ENCODE measurements at places on chromosomes 16 and 17.

- no peak for DNase-seq
Measured at GRCh38 chr17:66290101-66290722, 12.2 kb upstream of the PRKCA start.

- DNase-seq, result no peak
Measured at GRCh38 chr17:47687748-47688147, 6.2 kb upstream of the TBKBP1 start.

- no peak for DNase-seq
Measured at GRCh38 chr16:11506741-11507305, 79.9 kb downstream of the LITAF start.

DNA sequence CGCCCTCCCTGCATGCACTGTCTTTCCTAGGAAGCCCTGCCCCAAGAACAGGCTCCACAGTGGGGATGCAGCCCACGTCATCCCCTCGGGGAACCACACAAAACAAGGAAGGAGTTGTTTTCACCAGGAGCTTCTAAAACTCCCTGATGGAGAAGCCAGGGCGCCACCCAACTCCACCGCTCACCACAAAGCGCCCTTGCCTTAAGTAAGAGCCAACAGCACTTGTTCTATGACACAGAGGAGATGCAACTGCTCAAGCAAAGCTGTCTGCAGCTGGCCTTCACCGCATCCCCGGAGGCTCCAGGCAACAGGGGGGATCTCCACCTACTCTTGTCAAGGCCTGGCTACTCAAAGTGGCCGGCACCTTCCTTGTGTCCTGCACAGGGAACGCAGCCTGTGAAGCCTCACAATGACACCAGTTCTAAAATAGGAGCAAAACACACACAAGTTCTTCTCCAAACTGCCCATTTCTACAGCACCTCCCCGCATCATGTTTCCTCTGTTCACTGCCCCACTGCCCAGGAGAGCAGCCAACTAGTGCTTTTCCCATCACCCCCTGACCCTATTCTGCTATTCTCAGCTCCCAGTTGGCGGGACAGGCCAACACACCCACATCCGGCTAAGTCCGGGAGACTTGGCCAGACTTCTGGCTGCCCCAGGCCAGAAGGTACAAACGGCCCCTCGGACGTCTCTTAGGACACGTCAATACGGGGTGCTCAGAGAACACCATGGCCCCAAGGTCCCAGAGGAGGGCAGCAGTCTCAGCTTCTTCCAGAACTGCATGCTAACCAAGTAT lies 24.2 kb downstream of the MPG start:
- peak; percentile 83 for DNase-seq

- peak; percentile 15 for DNase-seq
Measured at GRCh38 chr17:72466606-72467005, 345.8 kb downstream of the SOX9 start.

GRCh38 chr17:57670769-57671569 lies 74.1 kb downstream of the CCDC182 start:
- DNase-seq, result peak; percentile 31

DNA sequence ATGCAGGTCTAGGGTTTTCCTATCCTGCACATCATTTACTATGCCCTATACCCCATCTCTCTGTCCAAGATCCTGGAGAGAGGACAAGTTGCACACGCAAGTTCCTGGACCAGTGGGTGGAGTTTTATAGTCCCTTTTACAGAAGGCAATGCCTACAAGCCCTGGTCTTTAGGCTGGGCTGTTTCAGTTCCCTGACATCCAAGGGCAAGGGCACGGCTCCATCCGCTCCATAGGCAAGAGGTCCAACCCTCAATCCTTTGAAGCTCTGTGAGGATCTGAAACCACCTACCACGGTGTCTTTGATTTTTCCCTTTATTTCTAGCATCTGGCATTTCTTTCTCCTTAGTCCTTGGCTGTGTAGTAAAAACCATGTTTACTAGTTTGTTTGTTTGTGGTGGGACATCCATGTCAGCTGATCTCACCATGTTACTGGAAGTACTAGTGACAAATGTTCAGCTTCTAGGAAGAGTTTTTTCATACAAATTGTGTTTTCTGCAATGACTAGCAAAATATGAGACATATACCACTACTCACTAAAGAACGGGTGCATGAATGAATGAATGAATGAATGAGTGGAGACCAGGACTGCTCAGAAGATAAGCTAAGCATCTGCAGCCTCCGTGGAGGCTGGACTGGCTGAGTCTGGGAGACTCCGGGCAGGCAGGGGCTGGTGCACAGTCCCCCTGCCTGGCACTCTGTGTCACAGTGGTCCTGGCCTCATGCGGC lies 359.4 kb downstream of the SLC39A11 start:
- no peak for DNase-seq

GRCh38 chr17:9702914-9703780 lies 57.8 kb downstream of the USP43 start:
- no peak for DNase-seq

DNA sequence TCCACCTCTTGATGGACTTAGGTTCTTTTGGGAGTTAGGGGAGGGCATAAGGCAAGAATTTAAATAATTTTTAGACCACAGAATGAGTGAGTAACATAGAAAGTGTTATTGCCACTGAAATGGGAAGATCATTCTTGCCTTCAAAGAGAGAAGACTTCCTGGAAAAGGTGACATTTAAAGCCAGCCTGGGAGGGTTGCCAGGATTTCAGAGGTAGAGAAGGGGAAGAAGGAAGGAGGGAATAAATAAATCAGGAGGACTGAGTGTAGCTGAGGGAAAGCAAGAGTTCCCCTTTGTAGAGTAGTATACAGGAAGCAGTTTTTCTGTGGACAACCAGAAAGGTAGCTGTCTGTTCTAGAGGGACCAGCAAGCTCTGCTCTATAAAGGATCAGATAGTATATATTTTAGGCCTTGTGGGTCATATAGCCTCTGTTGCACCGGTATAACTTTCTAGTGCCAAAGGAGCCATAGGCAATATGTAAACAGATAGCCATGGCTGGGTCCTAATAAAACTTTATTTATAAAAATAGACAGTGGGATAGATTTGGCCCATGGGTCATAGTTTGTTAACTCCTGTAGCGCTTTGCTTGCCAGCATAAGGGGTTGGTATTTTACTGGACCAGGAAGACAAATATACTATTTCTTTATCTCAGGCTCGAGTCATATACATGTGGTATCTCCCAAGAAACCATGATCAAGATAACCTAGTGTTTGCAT lies 147.2 kb upstream of the CACNG5 start:
- DNase-seq, result no peak

GRCh38 chr16:66858740-66859396 lies 14.7 kb downstream of the CA7 start:
- DNase-seq, result no peak

- no peak for DNase-seq
Measured at GRCh38 chr17:62219221-62219899, 154.3 kb upstream of the MED13 start.

GRCh38 chr16:58586340-58587030 lies 43.1 kb downstream of the CNOT1 start:
- DNase-seq, result no peak

GRCh38 chr16:53743149-53743566 lies 39.2 kb downstream of the FTO start:
- no peak for DNase-seq

DNA sequence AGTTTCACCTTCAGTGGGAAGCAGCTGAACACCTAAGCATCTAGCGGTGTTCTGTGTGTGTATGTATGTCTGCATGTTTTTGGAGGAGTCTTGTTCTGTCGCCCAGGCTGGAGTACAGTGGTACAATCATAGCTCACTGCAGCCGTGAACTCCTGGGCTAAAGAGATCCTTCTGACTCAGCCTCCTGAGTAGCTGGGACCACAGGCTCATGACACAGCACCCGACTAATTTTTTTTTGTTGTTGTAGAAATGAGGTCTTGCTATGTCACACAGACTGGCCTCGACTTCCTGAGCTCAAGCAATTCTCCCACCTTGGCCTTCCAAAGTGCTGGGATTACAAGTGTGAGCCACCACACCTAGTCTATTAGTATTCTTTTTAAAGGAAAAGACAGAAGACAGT lies 30.2 kb upstream of the FAAP100 start:
- DNase-seq, result no peak

- no peak for DNase-seq
Measured at GRCh38 chr16:63684149-63685101, 1437.4 kb downstream of the CDH11 start.

GRCh38 chr16:4511441-4512082 lies 27.0 kb downstream of the CDIP1 start:
- DNase-seq, result no peak

GRCh38 chr16:79640513-79641360 lies 40.2 kb upstream of the MAF start:
- DNase-seq, result no peak

- DNase-seq, result no peak
Measured at GRCh38 chr16:48099455-48099854, 56.3 kb downstream of the ABCC12 start.

- DNase-seq, result no peak
Measured at GRCh38 chr16:69382421-69382820, 3.4 kb downstream of the TERF2 start.
